ENCODE measurements at places on chromosomes 5 and 9.

DNA sequence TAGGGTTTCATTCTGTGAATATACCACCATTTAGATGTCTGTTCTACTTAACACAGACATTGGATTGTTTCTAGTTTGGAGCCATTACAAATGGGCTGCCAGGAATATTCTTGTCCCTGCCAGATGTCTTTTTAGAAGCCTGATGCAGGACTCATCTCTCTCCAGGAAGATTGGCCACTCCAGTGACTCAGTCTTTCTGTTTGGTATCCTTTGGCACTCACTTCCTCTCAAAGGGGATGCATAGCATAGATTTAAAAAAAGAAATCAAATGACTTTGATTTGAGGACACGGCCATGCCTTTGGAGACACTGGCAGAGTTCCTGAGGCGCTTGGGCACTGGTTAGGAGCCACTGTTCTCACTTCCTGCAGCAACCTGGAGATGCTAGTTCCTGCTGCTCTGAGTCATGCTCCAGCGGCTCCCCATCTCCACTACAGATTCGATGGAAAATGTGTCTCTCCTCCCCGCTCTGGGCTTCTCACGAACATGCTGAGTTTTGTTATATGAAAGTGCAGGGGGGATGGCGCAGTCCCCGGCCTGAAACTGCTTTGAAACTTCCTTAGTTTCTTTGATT, 3.5 kb upstream of the ZNF366 start:
- DNase-seq, result peak; percentile 20

GRCh38 chr5:124628721-124629596, 117.5 kb downstream of the ZNF608 start:
- DNase-seq, result no peak

DNA sequence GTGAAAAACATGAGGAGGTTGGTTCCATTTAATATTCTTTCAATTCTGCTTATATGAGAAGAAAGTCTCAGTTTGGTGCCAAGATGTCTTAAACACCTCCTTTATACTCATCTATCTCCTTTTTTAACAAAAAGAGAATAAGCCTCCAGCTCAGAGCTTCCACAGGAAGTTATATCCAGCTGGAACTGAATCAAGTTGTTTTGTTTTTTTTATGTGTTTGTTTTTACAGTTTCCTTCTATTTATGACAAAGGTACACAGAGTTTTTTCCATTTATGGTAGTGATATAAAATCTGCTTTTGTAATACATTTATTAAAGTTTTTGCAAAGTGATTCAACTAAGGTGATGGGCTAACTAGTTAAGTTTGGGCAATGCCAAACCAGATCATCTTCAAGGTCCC, 10.4 kb downstream of the SPARC start:
- DNase-seq, result no peak

GRCh38 chr9:77748214-77748772, 100.2 kb upstream of the GNA14 start:
- no peak for DNase-seq

- no peak for DNase-seq
These were observed 25.4 kb downstream of the HMHB1 start for GRCh38 chr5:143837306-143837848.

DNA sequence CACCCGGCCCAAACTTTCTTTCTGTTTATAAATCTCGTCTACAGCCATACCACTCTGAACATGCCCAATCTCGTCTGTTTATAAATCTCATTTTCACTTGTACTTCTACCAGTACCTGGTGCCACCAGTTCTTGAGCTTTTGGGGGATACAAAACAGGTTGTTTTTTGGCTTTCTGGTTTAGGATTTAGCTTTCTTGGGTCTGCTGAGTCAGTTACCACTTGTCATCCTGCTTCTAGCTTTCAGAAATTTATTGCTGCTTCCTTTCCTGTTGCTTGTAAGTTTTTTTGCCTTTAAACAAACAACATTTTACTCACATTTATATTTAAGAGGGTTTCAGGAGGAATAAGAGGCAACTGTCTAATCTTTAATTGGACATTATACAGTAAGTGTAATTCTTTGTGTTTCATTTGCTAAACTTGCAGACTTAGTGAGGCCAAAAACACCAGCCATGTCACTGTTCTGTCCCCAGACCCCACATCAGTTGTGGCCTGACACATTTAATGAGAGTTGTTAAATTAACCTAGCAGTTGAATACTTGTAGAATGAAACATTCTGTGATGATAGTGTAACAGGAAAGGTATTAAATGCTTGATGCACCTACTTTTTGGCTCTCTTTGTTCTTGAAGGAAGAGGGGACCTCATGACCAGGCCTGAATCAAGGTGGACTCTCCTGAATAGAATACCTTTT, 11.8 kb downstream of the NDFIP1 start:
- DNase-seq, result no peak

GRCh38 chr5:10585518-10585915, 21.6 kb downstream of the ANKRD33B start:
- no peak for DNase-seq

- no peak for DNase-seq
These were observed 615.6 kb downstream of the EBF1 start for GRCh38 chr5:158484150-158484549.

GRCh38 chr5:103623425-103623824, 60.8 kb upstream of the NUDT12 start:
- DNase-seq, result no peak

GRCh38 chr5:56350597-56351170, 117.6 kb upstream of the ANKRD55 start:
- no peak for DNase-seq

DNA sequence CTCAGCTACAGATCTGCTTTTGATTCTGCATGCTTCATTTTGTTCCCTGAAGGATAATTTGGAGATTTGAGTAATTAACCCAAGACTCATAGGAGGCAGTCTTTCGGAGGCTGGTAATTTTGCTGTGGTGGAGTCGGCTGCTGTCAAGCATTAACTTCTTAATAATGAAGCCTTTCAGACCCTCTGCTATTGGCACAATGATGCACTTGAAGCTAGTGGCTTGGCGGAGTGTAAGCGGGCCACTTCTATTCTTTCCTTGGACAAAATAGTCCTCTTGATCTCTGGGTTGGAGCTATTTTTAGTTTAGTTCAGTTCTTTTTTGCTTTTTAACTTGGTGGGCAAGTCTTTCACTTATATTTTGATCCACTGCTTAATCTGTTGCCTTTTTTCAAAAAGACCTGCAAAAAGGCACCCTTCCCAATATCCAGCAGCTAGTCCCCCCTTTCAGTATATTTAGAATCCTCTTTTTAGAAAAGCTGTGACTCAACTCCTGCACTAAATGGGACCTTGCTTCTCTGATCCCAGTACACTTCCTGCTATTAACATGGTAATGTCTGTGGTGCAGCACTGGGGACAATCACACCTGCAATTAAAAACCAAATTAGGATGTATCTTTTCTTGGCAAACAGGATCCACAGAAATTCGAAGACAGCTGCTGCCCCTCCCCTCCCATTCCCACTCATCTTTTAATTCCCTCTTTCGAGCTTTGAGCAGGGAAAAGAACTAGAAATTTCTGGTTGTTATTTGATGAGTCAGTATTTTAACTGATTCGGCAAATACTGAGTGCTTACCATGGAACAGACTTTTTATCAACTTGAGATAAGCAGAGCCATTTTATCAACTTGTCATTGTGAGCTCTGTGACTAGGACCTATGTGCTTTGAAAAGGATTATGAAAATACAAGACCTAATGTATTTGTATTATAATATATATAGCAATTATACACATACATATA, 169.4 kb upstream of the ANKRD55 start:
- no peak for DNase-seq

- no peak for DNase-seq
These were observed 243.5 kb downstream of the MAST4 start for GRCh38 chr5:66839636-66840185.

- no peak for DNase-seq
These were observed 17.4 kb downstream of the C9orf153 start for GRCh38 chr9:86242071-86242470.
